Central memory CD8-positive, alpha-beta T cell (primary cell): ENCODE measurements at places on chromosomes 6 and 20.

- peaks cover 2% of the 10 kb centered on the region for H3K36me3 ChIP-seq
- no peaks in the 10 kb centered on the region for H3K4me1 ChIP-seq
- H3K4me3 ChIP-seq = peak overlapping the region; percentile 55
- no peak overlapping the region for H3K27ac ChIP-seq
- DNase-seq = no peak
- peaks cover 60% of the 10 kb centered on the region for H3K27me3 ChIP-seq
Observed at GRCh38 chr20:43508106-43508505, 609 bp downstream of the L3MBTL1 start.

- H3K27ac ChIP-seq = no peak overlapping the region
- H3K4me3 ChIP-seq = no peak overlapping the region
- H3K4me1 ChIP-seq = no peaks in the 10 kb centered on the region
- no peaks in the 10 kb centered on the region for H3K27me3 ChIP-seq
- H3K36me3 ChIP-seq = no peaks in the 10 kb centered on the region
Observed at GRCh38 chr6:146574211-146574610, 24.6 kb upstream of the ADGB start.

- H3K4me1 ChIP-seq = peaks cover 23% of the 10 kb centered on the region
- DNase-seq = no peak
- peaks cover 64% of the 10 kb centered on the region for H3K36me3 ChIP-seq
- no peak overlapping the region for H3K27ac ChIP-seq
Observed at GRCh38 chr20:35806075-35806474, 34.3 kb downstream of the PHF20 start.

DNA sequence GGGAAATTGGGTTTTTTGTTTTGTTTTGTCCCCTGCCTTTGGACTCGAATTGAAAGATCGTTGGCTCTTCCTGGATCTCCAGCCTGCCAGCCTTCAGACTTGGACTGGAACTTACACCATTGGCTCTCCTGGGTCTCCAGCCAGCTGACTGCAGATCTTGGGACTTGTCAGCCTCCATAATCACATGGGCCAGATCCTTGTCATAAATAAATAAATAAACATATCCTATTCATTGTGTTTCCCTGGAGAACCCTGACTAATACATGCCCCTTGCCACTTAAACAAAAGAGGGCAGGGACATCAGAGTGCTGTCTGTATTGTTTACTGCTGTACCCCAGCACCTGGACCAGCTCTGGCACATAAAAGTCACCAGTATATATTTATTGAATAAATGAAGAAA lies 101.5 kb downstream of the CAP2 start:
- no peak for DNase-seq
- H3K4me3 ChIP-seq = no peak overlapping the region
- peaks cover 81% of the 10 kb centered on the region for H3K27me3 ChIP-seq
- no peaks in the 10 kb centered on the region for H3K36me3 ChIP-seq
- H3K27ac ChIP-seq = no peak overlapping the region
- H3K4me1 ChIP-seq = no peaks in the 10 kb centered on the region

- H3K4me3 ChIP-seq = no peak overlapping the region
- no peaks in the 10 kb centered on the region for H3K4me1 ChIP-seq
- H3K27me3 ChIP-seq = peaks cover 31% of the 10 kb centered on the region
- no peak overlapping the region for H3K27ac ChIP-seq
Observed at GRCh38 chr20:59634435-59635005, 30.2 kb downstream of the PHACTR3 start.

GRCh38 chr6:113491376-113491775 lies 365.8 kb upstream of the MARCKS start:
- no peak for DNase-seq
- H3K4me1 ChIP-seq = no peaks in the 10 kb centered on the region
- no peak overlapping the region for H3K27ac ChIP-seq
- no peak overlapping the region for H3K4me3 ChIP-seq

DNA sequence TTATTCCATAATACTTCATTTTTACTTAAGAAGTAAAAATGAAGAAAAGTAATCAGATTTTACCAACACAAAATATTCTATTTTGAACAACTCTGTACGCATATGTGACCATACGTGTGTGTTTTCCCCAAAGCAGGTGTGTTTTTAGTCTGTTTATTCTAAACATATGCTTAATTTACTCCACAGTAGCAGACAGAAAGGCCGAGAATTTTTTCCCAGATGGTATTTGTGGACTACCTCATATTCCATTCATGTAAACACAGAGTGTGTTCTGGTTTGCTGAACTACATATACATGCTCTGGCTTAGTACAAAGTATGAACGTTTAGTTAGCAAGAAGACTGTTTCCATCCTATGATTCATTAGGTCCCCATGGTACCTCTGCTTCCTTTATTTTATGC lies 233.3 kb upstream of the RUNX2 start:
- DNase-seq = no peak
- no peak overlapping the region for H3K27ac ChIP-seq
- H3K4me1 ChIP-seq = no peaks in the 10 kb centered on the region
- no peaks in the 10 kb centered on the region for H3K27me3 ChIP-seq
- no peaks in the 10 kb centered on the region for H3K36me3 ChIP-seq

- no peaks in the 10 kb centered on the region for H3K27me3 ChIP-seq
- DNase-seq = no peak
- no peak overlapping the region for H3K27ac ChIP-seq
- no peak overlapping the region for H3K4me3 ChIP-seq
- H3K36me3 ChIP-seq = no peaks in the 10 kb centered on the region
Observed at GRCh38 chr6:34324738-34325444, 67.6 kb downstream of the NUDT3 start.

DNA sequence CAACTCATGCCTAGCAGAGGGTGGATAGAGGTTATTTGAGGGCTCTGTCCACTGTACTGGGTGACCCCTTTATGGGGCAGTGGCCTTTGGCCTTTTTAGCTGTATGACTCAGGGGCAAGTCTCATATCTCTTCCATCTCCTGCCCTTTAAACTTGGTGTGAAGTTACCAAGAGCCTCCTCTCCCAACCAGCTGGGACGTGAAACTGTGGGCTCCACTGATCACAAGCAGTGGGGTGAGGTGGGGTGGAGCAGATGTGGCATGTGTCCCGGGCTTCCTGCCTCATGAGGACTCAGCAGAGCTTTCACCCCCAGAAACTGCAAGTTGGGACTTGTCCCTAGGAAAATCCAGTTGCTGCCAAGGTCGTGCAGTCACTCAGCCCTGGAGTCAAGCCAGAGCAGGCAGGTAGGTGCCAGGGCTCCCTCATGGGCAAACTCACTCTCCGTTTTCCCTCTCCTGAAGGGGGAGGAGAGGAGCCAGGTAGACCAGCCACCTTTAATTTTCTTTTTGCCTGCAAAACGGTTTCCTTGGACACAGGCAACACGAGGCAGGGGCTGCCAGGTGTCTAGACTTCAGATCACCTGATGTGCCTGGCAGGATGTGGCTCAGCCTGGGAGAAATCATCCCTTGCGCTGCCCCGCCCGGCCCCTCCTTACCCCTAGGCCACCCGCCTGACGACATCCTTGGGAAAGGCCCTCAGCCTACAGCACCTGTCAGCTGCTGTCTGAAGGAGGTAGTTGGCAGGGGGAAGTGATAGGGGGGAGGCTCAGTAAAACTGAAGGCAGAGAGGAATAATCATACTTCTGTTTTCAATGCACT lies 4.0 kb downstream of the CDKN1A start:
- no peak for DNase-seq
- H3K4me3 ChIP-seq = no peak overlapping the region
- peaks cover 31% of the 10 kb centered on the region for H3K36me3 ChIP-seq
- peaks cover 32% of the 10 kb centered on the region for H3K4me1 ChIP-seq
- H3K27me3 ChIP-seq = no peaks in the 10 kb centered on the region

- no peak overlapping the region for H3K27ac ChIP-seq
- H3K4me3 ChIP-seq = no peak overlapping the region
- H3K36me3 ChIP-seq = no peaks in the 10 kb centered on the region
- H3K27me3 ChIP-seq = peaks cover 50% of the 10 kb centered on the region
- no peak for DNase-seq
Observed at GRCh38 chr20:1418350-1418749, 25.5 kb upstream of the FKBP1A start.

GRCh38 chr6:44956396-44956795 lies 371.7 kb upstream of the RUNX2 start:
- H3K27ac ChIP-seq = no peak overlapping the region
- no peaks in the 10 kb centered on the region for H3K36me3 ChIP-seq
- no peak overlapping the region for H3K4me3 ChIP-seq
- no peaks in the 10 kb centered on the region for H3K27me3 ChIP-seq

- no peak overlapping the region for H3K4me3 ChIP-seq
- no peaks in the 10 kb centered on the region for H3K4me1 ChIP-seq
Observed at GRCh38 chr6:42864602-42865001, 14.8 kb upstream of the RPL7L1 start.

DNA sequence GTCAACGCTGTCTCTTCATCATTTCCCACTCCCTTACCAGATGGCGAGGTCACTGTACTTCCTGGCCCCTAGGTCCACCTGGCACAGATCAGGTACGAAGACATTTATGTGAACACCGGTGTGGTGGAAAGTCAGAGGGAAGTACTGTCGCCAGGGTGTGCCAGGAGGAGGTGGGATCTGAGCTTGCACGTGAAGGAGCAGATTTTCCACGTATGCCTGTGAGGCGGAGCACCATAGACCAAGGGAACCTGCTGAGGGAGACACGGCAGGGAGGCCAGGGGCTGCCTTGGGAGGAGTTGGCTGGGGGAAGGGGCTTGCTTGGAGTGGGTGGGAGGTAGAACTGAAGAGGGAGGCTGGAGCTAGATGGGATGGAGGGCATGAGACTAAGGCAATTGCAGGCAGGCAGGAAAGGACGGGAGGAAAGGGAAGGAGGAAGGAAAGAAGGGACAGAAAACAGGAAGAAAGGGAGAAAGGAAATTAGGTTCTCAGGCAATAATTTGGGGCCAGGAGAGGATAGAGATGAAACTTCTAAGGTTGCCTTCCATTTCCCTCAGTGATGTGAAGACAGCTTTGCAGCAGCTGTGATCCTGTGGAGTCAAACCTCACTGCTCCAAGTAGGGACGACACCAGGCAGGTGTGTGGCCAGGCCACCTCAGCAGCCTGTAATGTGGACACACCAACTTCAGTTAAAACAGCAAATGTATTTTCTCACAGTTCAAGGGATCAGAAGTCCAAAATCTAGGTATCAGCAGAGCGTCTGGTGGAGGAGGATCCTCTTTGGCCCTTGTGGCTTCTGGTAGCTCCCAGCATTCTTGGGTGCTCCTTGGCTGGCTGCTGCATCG lies 46.8 kb downstream of the CHMP4B start:
- H3K4me1 ChIP-seq = peaks cover 30% of the 10 kb centered on the region
- no peak overlapping the region for H3K4me3 ChIP-seq
- H3K27me3 ChIP-seq = no peaks in the 10 kb centered on the region
- H3K27ac ChIP-seq = peak overlapping the region; percentile 77
- no peak for DNase-seq
- peaks cover 13% of the 10 kb centered on the region for H3K36me3 ChIP-seq

GRCh38 chr20:50837532-50838321 lies 42.9 kb downstream of the BCAS4 start:
- H3K27me3 ChIP-seq = no peaks in the 10 kb centered on the region
- no peak for DNase-seq
- H3K4me1 ChIP-seq = no peaks in the 10 kb centered on the region
- no peak overlapping the region for H3K27ac ChIP-seq
- H3K36me3 ChIP-seq = peaks cover 6% of the 10 kb centered on the region

- H3K36me3 ChIP-seq = peaks cover 3% of the 10 kb centered on the region
- no peak overlapping the region for H3K4me3 ChIP-seq
- DNase-seq = no peak
- H3K4me1 ChIP-seq = peaks cover 19% of the 10 kb centered on the region
- peak overlapping the region; percentile 4 for H3K27ac ChIP-seq
Observed at GRCh38 chr6:33613146-33613794, 7.9 kb upstream of the ITPR3 start.

DNA sequence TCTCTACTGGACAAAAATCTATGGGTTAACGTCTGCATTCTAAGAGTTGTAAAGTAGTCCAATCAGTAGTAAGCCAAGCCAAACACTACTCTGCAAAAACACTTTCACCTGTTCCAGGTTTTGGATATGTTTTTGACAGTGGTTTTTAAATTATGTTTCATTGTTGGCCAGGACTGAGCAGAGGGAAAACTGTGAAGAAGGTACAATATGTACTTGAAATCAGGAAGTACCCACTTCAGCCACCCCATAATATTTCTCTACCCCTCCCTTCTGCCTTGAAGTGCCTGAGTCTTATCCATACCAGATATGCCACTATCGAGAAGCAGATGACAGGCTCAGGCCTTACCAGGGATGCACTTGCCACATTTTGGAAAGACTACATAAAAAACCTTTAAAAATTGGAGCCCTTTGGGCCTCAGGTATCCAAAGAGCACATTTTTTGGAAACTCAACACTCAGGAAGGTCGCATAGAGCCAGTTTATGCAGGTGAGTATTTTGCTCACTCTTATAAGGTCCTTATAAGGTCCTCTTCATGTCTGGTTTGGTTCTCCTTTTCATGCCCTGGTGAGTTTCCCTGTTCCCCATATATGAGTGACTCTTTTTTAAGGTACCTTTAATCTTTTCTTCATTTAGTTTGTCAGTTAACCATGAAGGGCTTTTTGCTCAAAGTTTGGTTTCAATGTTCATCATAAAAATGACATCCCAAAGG lies 859.3 kb upstream of the FLRT3 start:
- H3K4me3 ChIP-seq = no peak overlapping the region
- no peaks in the 10 kb centered on the region for H3K27me3 ChIP-seq
- no peak overlapping the region for H3K27ac ChIP-seq
- peaks cover 2% of the 10 kb centered on the region for H3K36me3 ChIP-seq
- no peak for DNase-seq

DNA sequence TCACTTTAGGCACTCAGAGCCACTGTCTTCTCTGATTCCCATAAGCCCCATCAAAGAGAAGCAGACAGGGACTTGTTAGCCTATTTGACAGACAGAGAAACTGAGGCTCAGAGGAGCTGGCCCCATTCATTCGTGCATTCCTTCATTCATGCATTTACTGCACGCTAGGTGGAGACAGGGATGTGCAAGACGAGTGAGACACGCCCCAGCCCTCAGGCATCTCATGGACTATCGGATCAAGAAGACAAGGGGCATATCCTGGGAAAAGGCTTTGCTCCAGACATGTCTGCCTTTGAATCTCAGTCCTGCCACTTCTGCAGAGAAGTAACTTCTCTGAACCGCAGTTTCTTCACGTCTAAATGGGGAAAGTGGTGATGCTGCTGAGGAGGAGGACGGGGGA lies 54.1 kb downstream of the BPIFB1 start:
- no peak overlapping the region for H3K4me3 ChIP-seq
- DNase-seq = no peak
- H3K27me3 ChIP-seq = peaks cover 31% of the 10 kb centered on the region

GRCh38 chr20:41984031-41984430 lies 365.9 kb upstream of the CHD6 start:
- no peak for DNase-seq
- H3K27me3 ChIP-seq = no peaks in the 10 kb centered on the region
- no peak overlapping the region for H3K27ac ChIP-seq
- no peaks in the 10 kb centered on the region for H3K4me1 ChIP-seq

- no peaks in the 10 kb centered on the region for H3K27me3 ChIP-seq
- no peak within 1 kb of the TSS for H3K27ac ChIP-seq
- H3K4me3 ChIP-seq = peak within 1 kb of the TSS; percentile 86
- H3K4me1 ChIP-seq = peaks cover 38% of the 10 kb centered on the region
Observed at GRCh38 chr20:64083804-64084684, at the start of gene LKAAEAR1. Gene LKAAEAR1 (minus strand): TSS chr20:64084398. CDS start chr20:64084219, 179 bp downstream.

- H3K27ac ChIP-seq = no peak overlapping the region
- no peak for DNase-seq
- no peaks in the 10 kb centered on the region for H3K36me3 ChIP-seq
- peaks cover 20% of the 10 kb centered on the region for H3K27me3 ChIP-seq
Observed at GRCh38 chr6:19848465-19849029, 11.4 kb downstream of the ID4 start.
